DMS 273 treated with DMSO at 0.1 percent for 48 hours (cell line): ENCODE measurements at places on chromosomes 3 and 15.
A peak's percentile ranks its signal among the peaks of the same experiment; 100 is the strongest.

GRCh38 chr3:111926266-111926676 lies 52.6 kb upstream of the ABHD10 start:
- DNase-seq = no peak

- no peak for DNase-seq
Measured at GRCh38 chr3:65960087-65960486, 78.6 kb downstream of the MAGI1 start.

DNA sequence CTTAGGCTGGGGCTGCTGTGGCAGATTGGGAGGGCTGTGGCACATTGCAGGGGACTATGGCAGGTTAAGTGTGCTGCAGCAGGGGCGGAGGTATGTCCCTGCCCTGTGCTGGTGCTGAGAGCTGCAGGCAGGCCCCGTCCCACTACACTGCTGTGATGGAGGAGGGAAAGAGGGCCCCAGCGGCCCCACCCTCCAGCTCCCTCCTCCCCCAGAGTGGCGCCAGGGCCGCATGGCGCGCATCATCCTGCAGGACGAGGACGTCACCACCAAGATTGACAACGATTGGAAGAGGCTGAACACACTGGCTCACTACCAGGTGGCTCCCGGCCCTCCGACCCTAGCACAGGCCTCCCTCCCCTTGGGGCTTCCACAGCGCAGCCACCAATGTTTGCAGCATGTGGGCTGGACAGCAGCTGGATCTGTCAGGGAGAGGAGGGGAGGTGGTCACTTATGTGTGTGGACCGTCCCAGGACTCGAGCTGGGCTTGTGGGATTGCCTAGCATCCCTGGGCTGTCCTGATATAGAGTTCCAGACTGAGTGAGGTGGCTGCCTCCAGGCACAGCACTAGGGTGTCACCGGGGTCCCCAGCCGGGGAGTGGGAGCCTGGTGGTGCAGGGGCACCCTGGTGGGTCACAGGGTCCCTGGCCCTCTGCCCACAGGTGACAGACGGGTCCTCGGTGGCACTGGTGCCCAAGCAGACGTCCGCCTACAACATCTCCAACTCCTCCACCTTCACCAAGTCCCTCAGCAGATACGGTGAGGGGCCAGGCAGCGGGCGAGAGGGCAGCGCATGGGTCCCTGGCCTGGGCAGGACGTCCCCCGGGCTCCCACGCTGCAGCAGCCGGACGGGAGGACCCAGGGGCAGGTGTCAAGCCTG lies 46.1 kb downstream of the PLXNA1 start:
- no peak for DNase-seq

DNA sequence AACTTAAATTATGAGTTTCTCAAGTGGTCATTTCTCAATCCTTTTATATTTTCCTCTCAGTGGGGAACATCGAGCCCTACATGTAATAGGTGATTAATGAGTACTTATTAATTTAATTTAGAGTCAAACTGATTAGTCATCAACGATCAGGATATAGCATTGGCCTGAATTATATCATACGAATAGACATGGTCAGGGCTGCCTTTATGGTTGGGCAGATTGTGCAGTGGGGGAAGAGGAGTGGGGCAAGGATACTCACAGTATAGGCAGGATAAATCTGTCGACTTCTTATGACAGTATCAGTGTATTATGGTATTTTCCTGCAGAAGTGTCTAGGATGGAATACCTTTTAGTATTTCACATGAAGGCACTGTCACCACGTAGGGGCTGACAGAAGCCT lies 27.0 kb downstream of the C2CD4A start:
- no peak for DNase-seq

- DNase-seq = no peak
Measured at GRCh38 chr15:51137880-51138430, 43.2 kb upstream of the TNFAIP8L3 start.

- DNase-seq = no peak
Measured at GRCh38 chr15:69225355-69226022, 65.1 kb downstream of the GLCE start.

- DNase-seq = peak; percentile 20
Measured at GRCh38 chr3:98329392-98330124, 24.1 kb upstream of the OR5K4 start.

DNA sequence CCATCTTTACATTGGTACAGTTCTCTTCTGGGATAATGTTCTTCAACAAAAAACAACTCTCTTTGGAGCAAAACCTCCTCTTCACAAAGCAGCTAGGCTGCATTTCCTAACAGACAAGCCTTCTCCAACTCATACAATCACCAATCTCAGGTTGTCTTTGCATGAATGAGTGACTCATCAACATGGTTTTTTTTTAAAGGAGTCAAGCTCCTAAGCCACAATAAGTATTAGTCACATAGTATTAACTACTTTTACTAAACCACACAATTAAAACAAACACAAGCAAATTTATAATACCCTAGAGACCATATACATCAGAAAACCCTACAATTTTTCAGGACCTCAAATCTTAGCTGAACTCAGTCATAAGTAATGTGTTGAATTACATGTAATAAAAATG lies 137.4 kb downstream of the TBC1D5 start:
- no peak for DNase-seq

GRCh38 chr3:113615976-113616375 lies 80.5 kb downstream of the USF3 start:
- peak; percentile 82 for DNase-seq

GRCh38 chr3:56624725-56625124 lies 58.3 kb downstream of the TASOR start:
- DNase-seq = no peak

DNA sequence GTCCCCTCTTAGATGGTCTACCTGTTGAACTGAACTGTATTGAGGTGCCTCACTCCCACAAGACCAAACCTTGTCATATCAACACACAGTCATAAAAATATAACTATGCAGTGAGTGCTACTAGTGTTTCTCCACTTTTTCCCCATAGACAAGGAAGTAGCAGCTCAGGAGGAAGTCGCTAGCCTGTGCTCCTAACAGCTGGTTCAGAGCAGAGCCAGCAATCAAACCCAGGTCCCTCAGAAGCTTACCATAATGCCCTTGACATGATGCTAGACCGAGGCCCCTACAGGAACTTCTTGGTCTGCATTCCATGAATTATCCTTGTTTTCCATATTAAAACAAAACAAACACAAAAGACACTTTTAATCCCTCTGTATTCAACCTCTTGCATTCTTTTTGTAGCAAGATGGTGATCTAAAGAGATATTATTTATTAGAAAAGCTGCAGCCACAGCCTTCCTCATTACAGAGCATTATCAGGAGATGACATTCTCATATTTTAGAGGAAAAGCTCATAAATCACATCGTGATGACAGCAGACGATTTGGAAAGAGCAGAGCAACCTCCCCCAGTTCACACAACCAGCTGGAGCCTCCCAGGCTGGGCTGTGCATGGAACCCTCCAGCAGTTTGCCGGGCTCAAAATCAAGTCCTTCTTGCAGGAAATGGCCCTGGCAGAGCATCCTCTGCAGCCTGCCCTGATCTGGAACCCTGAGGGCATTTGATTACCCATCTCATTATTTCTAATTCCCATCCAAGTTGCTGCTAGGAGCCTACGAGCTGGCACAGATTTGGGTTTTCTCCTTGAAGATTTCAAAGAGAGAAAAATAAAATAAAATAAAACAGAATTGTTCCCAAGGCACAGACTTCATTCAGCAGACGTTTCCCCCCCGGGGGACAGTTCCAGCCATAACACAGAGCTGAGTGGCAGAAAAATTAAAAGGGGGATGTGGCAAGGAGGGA lies 118.8 kb downstream of the SRGAP3 start:
- DNase-seq = no peak

DNA sequence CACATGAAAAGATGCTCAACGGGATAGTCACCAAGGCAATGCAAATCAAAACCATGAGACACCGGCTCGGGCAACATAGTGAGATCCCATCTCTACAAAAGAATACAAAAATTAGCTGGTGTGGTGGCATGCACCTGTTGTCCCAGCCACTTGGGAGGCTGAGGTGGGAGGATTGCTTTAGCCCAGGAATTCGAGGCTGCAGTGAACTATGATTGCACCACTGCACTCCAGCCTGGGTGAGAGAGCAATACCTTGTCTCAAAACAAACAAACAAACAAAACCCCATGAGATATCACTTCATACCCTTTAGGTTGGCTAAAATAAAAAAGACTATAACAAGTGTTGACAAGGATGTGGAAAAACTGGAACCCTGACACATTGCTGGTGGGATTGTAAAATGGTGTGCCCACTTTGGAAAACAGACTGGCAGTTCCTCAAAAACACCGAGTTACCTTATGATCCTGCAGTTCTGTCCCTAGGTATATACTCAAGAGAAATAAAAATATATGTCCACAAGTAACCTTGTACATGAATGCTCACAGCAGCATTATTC lies 3.8 kb upstream of the PPARG start:
- DNase-seq = no peak

DNA sequence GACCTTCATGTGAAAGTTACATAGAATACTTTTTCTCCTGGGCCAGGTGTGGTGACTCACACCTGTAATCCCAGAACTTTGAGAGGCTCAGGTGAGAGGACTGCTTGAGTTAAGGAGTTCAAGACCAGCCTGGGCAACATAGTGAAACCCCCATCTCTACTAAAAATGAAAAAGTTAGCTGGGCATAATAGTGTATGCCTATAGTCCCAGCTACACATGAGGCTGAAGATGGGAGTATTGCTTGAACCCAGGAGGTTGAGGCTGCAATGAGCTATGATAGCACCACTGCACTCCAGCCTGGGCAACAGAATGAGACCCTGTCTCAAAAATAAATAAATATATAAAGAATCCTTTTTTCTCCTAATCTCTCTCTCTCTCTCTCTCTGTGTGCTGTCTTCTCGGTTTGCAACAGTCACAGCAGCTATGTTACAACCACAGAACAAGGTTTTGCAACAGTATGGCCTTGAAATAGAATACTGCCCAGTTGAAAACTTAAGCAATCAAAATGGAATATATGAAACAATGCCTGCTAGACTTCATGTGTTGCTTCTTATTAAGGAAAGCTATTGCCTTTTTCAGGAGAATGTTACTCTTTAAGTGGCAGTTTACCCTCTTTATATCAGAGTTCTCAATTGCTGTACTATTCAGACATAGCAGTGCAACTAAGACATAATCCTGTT lies 12.3 kb upstream of the DENND4A start:
- DNase-seq = no peak

DNA sequence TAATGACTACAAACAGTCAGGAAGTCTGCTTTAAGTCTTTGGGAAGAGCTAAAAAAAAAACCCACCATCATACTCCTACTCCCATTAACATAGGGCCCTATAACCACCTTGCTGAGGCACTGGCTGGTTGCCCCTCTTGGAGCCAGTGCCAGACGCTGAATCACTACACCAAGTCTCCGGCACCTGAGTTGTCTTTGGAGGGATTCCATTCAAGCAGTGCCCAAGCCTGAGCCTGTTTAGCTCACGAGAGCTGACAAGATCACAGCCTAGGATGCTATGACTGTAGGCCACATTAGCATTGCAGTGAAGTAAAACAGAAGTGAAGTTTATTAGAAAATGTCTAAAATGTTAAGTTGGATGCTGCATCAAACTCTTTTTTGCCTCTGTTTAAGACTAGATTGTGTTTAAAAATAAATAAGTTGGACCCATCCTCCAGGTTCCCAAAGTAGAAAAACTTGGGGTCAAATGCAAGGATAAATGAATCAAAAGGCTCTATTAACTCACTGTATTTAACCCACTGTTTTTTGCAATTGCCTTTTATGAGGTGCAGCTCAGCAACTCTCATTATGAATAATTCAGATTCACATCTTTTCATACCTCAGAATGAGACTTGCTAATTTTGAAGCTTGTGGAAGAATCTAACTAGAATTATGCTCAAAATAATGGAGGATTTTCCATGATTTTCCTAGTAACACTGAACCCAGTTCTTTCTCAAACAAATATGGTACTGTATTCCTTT lies 461.9 kb downstream of the FOXP1 start:
- no peak for DNase-seq

GRCh38 chr3:30539772-30540171 lies 66.6 kb upstream of the TGFBR2 start:
- DNase-seq = no peak

- DNase-seq = no peak
Measured at GRCh38 chr3:129014148-129014547, 13.0 kb downstream of the EFCC1 start.

GRCh38 chr3:80060664-80061063 lies 292.9 kb upstream of the ROBO1 start:
- DNase-seq = no peak

DNA sequence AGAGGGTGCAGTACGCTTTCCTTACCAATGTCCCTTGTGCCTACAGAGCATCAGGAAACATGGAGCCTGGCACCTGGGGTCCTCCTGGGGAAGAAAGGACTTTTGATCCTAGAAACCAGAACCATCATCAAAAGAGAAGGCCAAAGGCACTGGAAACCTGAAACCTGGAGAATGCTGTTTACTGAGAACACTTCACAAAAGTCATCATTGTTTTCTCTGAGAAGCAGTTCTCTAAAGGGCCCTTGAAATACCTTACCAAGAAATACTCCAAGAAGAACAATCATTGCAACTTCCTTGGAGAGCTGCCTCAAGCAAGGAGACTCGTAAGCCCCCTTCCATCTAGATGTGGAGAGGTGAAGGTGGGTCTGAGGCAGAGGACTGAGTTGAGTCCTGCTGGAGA lies 66.0 kb downstream of the TLE3 start:
- DNase-seq = no peak

GRCh38 chr15:64144565-64145281 lies 6.8 kb upstream of the SNX22 start:
- DNase-seq = no peak

DNA sequence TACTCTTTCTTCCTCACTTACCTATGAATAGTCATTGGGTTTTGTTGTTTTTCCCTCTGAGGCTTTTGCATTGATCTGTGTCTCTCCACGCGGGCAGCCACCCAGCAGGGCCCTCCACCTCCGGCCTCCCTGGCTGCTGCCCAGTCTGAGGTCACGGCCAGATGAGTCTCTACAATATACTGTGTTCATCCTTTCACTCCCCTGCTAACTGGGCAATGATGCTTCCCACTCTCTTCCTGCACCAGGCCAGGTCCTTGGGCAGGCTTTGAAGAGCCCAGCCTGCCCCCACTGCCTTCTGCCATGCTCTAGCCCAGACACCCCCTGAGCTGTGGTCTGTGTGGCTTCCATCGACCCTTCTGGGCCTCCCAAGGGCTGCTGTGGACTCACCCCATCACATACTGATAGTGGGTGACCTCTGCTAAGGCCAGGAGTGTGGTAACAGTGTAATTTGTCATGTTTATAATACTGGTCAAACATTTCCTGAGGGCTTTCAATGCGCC lies 18.0 kb downstream of the PDIA5 start:
- DNase-seq = no peak
